Skeletal muscle cell (primary cell): ENCODE measurements at places on chromosomes 11 and 22.
A peak's percentile ranks its signal among the peaks of the same experiment; 100 is the strongest.

DNA sequence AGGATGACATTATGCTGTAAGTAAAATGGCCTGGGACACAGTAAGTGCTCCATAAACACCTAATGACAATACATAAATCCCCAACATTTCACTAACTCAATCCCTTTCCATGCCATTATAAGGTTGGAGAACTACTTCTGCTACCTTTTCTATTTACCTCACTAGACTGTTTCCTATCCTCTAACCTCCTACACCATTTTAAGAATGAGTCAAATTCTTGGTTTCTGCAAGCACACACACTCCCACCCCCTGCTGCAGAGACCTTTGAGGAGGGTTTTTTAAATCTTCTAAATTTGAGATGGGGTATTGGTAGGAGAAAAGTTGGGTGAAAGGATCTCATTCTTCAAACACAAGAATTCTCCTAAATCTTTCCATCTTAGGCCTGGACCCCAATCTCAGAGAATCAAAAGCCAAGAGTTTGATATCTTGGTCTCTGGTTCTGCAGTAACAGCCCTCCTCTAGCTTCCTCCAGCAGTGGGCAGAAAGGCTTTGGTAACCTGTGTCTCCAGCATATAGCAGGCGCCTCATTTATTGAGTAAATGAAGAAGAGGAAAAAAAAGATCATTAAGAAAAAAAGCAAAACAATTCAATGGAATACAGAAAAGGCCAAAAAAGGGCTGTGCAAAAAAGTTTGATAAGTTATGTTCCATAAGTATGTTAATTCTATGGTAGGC, 42.3 kb downstream of the SYTL2 start:
- no peak for DNase-seq

DNA sequence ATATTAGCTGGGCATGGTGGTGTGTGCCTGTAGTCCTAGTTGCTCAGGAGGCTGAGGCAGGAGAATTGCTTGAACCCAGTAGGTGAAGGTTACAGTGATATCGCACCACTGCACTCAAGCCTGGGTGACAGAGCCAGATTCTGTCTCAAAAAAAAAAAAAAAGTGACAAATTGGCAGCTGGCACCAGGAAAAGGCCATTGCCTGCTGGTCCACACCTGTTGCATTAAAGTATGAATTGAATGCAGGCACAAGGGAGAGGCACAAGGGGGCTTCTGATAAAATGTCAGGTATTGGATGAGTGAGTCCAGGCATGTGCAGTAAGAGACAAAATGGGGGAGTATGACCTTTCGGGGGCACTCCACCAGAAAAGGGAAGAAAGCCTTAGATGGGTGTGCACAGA, 28.2 kb downstream of the ZNF70 start:
- DNase-seq, result no peak

DNA sequence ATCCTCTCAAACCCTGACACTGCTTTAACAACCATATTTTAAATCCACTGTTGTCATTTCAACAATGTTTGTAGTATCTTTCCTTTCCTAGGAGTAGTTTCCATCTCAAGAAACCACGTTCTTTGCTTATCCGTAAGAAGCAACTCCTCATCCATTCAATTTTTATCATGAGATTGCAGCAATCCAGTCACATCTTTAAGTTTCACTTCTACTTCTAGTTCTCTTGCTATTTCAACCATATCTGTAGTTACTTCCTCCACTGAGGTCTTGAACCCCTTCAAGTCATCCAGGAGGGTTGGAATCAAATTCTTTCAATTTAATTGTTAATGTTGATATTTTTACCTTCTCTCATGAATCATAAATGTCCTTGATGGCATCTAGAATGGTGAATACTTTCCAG, 22.4 kb downstream of the CCDC82 start:
- no peak for DNase-seq

- peak; percentile 22 for DNase-seq
These were observed 534.9 kb downstream of the MIAT start for GRCh38 chr22:27192135-27192829.

DNA sequence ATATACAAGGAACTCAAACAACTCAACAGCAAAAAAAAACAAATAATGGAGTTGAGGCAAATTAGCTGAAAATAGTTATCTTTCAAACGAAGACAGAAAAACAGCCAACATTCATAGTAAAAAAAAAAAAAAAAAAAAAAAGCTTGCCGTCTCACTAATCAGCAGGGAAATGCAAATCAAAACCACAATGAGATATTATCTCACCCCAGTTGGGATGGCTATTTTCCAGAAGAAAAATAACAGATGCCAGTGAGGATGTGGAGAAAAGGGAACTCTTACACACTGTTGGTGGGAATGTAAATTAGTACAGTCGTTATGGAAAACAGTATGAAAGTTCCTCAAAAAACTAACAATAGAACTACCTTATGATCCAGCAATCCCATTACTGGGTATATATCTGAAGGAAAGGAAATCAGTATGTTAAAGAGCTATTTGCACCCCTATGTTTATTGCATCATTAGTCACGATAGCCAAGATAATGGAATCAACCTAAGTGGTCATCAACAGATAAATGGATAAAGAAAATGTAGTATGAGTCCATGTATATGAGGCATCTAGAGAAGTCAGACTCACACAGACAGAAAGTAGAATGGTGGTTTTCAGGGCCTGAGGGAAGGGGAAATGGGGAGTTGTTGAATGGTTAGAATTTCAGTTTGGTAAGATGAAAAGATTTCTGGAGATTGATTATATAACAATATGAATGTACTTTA, 56.0 kb downstream of the USP35 start:
- DNase-seq, result no peak

DNA sequence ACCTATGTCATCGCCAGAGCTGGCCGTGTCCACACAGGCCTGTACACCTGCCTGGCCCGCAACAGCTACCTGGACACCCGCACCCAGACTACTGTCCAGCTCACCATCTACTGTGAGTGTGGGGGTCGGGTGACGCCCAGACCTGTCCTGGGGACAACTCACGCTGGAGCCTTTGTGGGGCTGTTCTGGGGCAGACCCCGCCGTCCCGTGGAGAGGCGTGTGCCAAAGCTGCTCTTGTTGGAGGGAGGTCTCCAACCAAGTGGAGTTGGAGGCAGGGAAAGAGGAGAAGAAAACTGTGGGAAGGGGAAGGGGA, 4.3 kb downstream of the VSIG10L2 start:
- DNase-seq, result no peak

DNA sequence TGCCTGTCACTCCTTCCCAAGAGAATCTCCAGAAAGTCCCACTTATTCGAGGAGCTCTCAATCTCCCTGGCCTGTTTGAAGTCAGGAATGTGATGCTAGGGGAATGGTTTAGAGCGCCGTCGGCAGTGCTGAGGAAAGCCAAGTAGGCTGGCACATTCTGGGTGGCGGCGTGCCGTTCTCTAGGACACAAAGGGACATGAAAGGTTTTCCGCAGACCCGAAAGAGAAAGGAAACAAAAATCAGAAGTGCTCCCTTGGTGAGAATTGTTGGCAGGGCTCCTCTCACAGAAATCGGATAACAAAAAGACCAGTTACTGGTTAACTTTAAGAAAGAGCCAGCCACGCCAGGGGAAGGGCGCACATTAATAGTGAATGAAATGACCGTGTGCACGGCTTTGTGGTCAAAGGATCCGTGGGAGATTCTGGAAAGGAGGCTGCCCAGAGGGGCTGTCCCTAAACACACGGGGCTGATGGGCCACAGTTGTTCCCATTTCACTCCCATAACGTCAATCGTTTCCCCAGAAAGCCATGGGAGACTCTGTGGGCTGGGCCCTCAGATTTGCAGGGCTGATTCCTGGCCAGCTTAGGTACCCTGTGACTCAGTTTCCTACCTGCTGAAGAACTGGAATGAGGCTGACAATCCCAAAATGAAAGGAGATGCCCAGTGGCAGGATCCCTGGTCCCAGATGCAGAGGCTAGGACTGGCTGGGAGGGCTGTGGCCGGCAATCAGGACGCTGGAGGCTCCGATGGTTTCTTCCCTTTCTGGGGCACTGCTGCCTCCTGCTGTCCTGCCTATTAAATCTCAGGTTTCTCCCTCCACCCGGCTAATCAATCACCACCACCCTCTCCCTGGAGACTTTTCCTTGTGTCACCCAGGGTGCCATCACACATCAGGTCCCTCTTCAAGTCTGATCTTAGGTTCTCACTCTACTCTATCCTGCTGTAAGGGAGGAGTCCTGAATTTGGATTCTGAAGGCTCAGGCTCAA, 82.3 kb downstream of the RCN1 start:
- peak; percentile 19 for DNase-seq

- DNase-seq, result no peak
These were observed 22.3 kb downstream of the PATZ1 start for GRCh38 chr22:31323578-31324550.

- DNase-seq, result no peak
These were observed 122.3 kb upstream of the BID start for GRCh38 chr22:17896586-17896985.

- DNase-seq, result no peak
These were observed 38.7 kb upstream of the LINC01488 start for GRCh38 chr11:69442807-69443137.

DNA sequence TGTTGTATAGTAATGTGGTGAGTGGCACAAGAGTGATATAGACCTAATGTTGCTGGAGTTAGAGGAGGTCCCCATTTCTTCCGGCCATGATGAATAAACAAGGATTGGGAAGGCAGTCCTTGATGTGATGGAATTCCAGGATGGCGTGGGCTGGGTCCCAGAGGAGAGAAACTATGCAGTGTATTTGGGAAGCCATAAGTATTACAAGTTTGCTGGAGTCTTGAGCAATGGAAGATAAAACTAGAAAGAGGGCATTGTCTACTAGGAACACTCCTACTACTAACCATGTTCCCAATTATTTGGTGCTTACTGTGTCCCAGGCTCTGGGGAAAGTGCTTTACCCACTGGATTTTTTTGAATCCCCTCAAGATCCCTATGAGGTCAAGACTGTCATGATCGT, 20.0 kb downstream of the LDLRAD3 start:
- DNase-seq, result peak; percentile 82

- peak; percentile 70 for DNase-seq
These were observed 54.6 kb downstream of the SPECC1L start for GRCh38 chr22:24325105-24325757.

DNA sequence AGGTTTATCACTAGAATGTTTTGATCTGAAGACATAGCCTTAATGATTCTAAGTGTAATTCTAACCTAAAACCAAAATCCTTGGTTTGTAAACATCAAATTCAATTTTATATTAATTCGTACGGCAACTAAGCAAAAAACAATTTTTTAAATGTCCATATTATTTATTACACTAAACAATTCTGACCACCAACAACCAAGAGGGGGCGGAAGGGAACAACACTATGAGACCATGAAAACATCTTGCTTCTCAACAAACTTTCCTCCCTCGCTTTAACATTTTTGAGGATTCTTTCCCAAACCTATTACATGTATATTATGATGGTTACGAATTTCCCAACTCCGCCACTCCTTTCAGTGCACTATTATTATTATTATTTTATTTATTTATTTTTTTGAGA, 6.5 kb upstream of the UCP2 start:
- DNase-seq, result no peak

DNA sequence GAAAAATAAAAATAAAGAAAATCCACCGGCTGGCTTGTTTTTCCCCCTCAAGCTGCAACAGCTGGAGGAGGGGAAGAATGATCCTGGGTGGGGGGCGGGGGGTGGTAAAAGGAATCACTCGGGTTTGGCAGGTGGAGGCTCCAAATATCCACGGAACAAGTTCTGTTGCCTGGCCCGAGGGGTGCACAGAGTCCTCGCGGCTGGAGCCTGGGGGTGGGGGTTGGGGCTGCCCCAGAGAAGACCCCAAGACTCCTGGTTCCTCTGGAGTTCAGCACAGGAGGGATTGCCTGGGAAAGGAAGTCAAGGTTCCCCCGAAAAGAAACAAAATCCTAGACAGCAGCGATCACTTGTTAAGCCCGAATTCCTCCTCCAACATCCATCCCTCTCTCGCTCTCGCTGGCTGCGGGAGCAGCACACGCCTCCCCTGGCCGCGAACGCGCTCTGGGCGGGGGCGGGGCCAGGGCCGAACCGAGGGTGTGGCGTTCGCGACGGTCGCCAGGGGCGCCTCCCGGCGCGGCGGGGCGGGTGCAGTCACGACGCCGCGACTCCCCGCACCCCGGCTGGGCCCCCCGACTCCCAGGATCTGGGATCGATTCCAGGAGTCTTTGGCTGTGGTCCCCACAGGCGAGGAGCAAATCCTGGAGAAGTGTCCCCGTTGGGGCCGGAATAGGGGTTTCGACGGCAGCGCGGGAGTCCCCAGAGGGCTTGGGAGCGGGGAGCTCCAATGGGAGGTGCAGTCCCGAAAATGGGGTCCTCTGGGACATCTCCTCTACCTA, at the start of gene KCNA4:
Gene KCNA4 (minus strand): TSS at position 443 of the 776 bp plus-strand sequence. CDS start 4,352 bp downstream, outside the sequence.
- no peak for DNase-seq

GRCh38 chr11:74679513-74679865, 51.7 kb downstream of the CHRDL2 start:
- no peak for DNase-seq

DNA sequence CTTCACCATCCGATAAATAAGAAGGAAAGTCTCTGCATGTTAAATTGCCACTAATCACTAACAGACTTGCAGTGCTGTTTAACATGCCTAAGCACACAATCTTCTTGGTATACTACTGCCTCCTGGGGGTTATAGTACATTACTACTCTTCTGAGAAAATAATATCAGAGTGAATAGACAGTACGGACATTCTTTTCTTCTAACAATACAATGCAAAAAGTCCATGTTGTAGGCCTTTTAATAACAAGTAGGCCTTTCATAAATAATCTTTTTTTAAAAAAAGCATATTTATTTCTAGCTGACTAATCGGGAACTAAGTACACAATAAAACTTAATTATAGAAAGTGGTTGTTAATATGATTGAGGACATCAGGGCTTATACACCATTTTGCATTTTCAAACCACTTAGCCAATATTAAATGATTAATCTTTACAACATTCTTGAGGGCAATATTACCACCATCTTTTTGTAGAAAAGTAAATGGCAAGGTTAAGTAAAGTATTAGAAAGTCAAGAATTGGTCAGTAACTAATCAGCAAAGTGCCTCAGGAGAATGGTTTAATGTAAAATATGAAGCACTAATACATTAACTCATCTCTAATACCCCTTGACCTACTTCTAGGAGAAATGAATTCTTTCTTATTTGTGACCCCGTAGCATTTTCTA, 84.7 kb downstream of the TTC28 start:
- no peak for DNase-seq

DNA sequence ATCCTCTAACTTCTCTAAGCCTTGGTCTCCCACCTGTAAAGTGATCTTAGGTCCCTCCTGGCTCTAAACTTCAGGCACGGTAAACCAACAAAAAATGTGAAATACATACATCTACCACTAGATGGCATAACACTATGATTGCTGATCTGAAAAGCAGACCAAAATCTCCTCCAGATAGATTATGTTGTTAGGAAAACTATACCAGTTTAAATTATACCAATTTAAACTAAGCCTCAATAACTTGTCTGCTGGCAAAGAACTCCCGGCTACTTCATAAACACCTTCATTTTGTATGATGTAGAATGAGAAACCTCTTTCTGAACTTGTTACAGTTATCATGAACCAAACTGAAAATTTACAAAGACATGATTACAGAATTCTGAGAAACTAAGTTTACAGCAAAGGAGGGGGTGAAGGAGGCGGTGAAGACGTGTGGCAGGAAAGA, 85.9 kb downstream of the SBF2 start:
- peak; percentile 9 for DNase-seq

- no peak for DNase-seq
These were observed 90.7 kb downstream of the MORC2 start for GRCh38 chr22:30877662-30878515.
